Sciatic nerve (tissue), 2 donors: ENCODE measurements at places on chromosomes 7 and 10. TPM values are rescaled to one million over a fixed set of nuclear protein-coding genes. Genes with fewer than 3 reads are reported as not detected.

Gene GPR37
- total RNA-seq, result 0.13 TPM

Gene CLDN4
- 0.85 TPM for total RNA-seq

Gene CYP2E1
- 5.7 TPM for total RNA-seq

Gene ARHGEF35
- 5.3 TPM for total RNA-seq

Gene C10orf53
- total RNA-seq, result not detected

Gene LEP
- 7.2 TPM for total RNA-seq

Gene LIPF
- total RNA-seq, result not detected

Gene UCN3
- not detected for total RNA-seq

Gene DRGX
- total RNA-seq, result not detected

Gene KCND2
- total RNA-seq, result 0.40 TPM

Gene LIPK
- total RNA-seq, result not detected

Gene KCNIP2
- total RNA-seq, result 18.9 TPM

Gene TAS2R41
- total RNA-seq, result not detected

Gene TAS2R60
- 0.40 TPM for total RNA-seq

Gene AGR2
- 0.40 TPM for total RNA-seq

Gene UPK3B
- total RNA-seq, result 3.7 TPM

Gene ANXA8
- 2.5 TPM for total RNA-seq

Gene C10orf90
- total RNA-seq, result not detected

Gene VSIR
- total RNA-seq, result 171 TPM

Gene CALHM3
- not detected for total RNA-seq

Gene ZPBP
- total RNA-seq, result not detected

Gene ACTL6B
- not detected for total RNA-seq

Gene HOXA5
- total RNA-seq, result 20.1 TPM

Gene RAB19
- total RNA-seq, result not detected

Gene NEUROD6
- total RNA-seq, result not detected

Gene AHR
- total RNA-seq, result 288 TPM

Gene PVRIG
- 1.2 TPM for total RNA-seq

Gene ABCB1
- total RNA-seq, result 21.0 TPM

Gene A1CF
- not detected for total RNA-seq

Gene SH2B2
- total RNA-seq, result 9.9 TPM

Gene MAPK8
- total RNA-seq, result 49.4 TPM

Gene ASIC3
- total RNA-seq, result 4.7 TPM

Gene PAPOLB
- 0.98 TPM for total RNA-seq

Gene UFSP1
- 2.9 TPM for total RNA-seq

Gene ARPC1A
- 110 TPM for total RNA-seq

Gene SLC26A5
- total RNA-seq, result 0.71 TPM

Gene PDLIM1
- 138 TPM for total RNA-seq

Gene CRHR2
- total RNA-seq, result 1.1 TPM

Gene MMD2
- 3.7 TPM for total RNA-seq

Gene NFE2L3
- total RNA-seq, result 3.8 TPM

Gene UNCX
- not detected for total RNA-seq

Gene LBX1
- not detected for total RNA-seq

Gene PLAC9
- 103 TPM for total RNA-seq

Gene SH3PXD2A
- total RNA-seq, result 166 TPM

Gene LCOR
- 50.1 TPM for total RNA-seq

Gene SPAG6
- 0.31 TPM for total RNA-seq
